SK-N-MC (cell line): ENCODE measurements at places on chromosomes 6 and 20.

GRCh38 chr6:85372188-85372914 lies 77.5 kb upstream of the NT5E start:
- no peak for DNase-seq

DNA sequence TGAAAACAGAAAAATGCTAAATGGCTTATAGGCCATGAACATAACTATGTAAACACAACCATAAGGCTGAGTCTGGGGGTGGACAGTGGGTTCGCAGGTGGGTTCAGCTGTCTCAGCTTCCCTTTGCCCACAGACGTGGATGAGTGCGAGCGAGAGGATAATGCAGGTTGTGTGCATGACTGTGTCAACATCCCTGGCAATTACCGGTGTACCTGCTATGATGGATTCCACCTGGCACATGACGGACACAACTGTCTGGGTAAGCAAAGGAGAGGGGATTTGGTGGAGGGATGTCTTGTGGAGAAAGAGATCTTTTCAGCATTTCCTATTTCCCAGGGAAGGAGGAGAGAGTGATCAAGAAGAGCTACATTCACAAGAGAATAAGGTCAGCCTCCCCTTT lies 14.7 kb downstream of the SCUBE3 start:
- DNase-seq, result no peak

DNA sequence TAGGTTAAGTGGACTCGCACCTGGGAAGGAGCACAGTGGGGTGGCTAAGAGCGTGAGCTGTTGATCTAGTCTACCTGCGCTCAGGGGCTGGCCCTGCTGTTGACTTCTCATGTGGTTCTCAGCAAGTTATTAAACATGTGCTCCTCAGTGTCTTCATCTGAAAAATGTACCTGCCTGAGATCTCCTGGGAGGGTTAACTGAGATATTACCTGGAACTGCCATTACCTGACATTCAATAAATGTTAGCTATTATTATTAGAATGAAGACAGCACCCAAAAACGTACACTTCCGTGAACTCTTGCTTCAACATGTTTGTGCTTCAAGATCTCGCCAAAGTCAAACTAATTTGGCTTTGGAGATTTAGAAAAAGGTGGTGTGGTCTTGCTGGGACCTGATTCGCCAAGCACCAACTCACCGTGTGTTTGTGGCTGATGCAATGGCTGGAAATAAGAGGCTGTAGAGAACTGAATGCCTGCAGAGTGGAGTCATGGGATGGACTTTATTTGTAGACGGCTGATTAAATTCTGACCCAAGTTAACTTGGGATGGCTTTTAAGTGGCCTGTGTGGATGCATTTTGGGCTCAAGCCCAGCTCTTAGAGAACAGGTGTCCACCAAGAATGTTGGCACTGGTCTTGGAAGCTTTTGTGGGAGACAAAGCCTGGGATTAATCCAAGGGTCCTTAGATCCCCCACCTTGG lies 692.9 kb downstream of the QKI start:
- no peak for DNase-seq

GRCh38 chr20:49136817-49137571 lies 51.1 kb downstream of the STAU1 start:
- DNase-seq, result no peak

- DNase-seq, result no peak
Observed at GRCh38 chr20:58014628-58015315, 213.7 kb downstream of the ANKRD60 start.
